ENCODE measurements at places on chromosomes 6 and 20. TPM values are rescaled to one million over a fixed set of nuclear protein-coding genes. Genes with fewer than 3 reads are reported as not detected.
A peak's percentile ranks its signal among the peaks of the same experiment; 100 is the strongest.

GRCh38 chr6:40671694-40672050 is 84.5 kb upstream of the LRFN2 start:
- H3K4me1 ChIP-seq, result no peaks in the 10 kb centered on the region
- no peak overlapping the region for H3K27ac ChIP-seq
- no peak overlapping the region for H3K4me3 ChIP-seq
- H3K27me3 ChIP-seq, result peaks cover 2% of the 10 kb centered on the region
- H3K36me3 ChIP-seq, result peaks cover under 1% of the 10 kb centered on the region
- no peak for DNase-seq

DNA sequence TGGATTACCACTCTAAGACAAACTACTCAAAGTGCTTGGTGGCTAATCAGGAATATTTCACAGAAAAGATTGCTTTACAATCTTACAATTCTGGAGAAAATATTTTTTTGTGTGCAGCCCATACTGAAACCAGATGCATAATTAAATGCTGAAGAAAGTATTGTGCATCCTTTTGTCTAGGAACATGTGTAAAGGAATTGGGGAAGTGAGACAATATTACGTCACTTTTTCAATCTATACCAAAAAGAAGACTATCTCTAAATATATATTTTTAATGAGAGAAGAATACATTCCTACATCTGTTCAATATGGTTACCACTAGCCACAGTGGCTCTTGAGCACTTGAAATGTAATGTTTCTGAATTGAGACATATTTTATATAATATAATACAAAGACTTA is 992.5 kb upstream of the ADGRB3 start:
- no peak for DNase-seq
- H3K27me3 ChIP-seq, result no peaks in the 10 kb centered on the region
- no peaks in the 10 kb centered on the region for H3K4me1 ChIP-seq

- peaks cover 57% of the 10 kb centered on the region for H3K36me3 ChIP-seq
- DNase-seq, result peak; percentile 11
- H3K4me1 ChIP-seq, result peaks cover 38% of the 10 kb centered on the region
- peaks cover 10% of the 10 kb centered on the region for H3K27me3 ChIP-seq
- H3K27ac ChIP-seq, result peak overlapping the region; percentile 68
Measured at GRCh38 chr6:111711476-111711875, 105.8 kb upstream of the TRAF3IP2 start.

DNA sequence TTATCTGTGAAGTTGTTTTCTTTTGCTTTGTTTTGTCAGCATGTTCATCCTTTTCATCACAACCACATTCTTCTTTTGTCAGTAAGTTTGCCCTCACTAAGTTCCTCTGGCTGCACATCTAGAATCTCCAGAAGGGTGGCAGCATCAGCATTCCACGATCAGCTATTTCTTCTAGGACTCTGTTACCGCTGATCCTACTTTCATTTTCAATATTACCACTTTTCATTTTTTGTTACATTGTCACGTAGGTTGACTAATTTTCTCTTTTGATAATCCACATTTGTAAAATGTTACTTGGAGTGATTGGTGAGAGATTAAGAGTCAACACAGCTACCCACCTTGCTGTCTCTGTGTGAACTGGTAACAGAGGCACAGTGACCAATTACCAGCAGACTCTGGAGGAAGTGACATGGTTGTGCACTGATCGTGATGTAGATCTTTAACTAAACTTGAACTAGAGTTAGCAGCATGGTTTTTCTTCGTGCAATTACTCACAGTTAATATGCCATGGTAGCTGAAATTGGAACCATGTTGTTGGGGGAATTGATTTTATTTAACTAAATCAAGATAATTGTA is 307.9 kb upstream of the SLC35B3 start:
- H3K27me3 ChIP-seq, result no peaks in the 10 kb centered on the region
- no peaks in the 10 kb centered on the region for H3K4me1 ChIP-seq
- no peak for DNase-seq
- no peak overlapping the region for H3K4me3 ChIP-seq
- no peaks in the 10 kb centered on the region for H3K36me3 ChIP-seq
- no peak overlapping the region for H3K27ac ChIP-seq

DNA sequence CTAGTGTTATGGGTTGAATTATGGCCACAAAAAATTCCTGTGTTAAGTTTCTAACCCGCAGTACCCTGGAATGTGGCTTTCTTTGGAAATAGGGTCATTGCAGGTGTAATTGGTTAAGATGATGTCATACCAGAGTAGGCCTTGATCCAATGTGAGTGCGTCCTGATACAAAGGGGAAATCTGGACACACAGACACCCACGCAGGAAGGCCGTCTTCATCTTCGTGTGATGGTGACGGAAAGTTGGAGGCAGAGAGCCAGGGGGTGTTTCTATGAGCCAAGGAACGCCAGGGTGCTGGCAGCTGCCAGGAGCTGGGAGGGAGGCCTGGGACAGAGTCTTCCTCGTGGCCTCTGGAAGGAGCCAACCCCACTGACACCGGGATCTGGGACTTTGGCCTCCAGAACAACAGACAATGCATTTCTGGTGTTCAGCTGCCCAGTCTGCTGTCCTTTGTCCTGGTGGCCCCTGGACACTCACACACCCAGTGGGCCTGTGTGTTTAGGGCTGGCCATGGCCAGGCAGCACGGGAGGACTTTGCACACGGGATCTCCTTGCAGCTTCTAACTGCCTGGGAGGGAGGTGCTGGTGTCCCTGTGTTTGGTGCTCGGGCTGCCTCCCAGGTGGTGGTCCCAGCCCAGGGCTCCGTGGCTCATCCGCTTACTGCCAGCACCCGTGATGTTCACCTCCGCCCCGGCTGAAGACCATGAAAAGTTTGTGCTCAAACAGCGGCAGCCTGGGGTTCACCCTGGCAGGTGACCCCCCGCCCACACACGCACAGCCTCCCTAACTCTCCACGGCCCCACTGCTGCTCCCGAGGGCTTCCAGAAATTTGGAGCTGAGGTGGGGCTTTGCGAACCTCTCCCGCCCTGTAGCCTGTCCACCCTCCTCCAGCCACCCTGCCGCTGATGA is 53.4 kb upstream of the GATA5 start:
- peak overlapping the region; percentile 23 for H3K4me3 ChIP-seq
- DNase-seq, result no peak
- H3K27me3 ChIP-seq, result peaks cover 8% of the 10 kb centered on the region
- H3K27ac ChIP-seq, result no peak overlapping the region
- no peaks in the 10 kb centered on the region for H3K36me3 ChIP-seq
- no peaks in the 10 kb centered on the region for H3K4me1 ChIP-seq

DNA sequence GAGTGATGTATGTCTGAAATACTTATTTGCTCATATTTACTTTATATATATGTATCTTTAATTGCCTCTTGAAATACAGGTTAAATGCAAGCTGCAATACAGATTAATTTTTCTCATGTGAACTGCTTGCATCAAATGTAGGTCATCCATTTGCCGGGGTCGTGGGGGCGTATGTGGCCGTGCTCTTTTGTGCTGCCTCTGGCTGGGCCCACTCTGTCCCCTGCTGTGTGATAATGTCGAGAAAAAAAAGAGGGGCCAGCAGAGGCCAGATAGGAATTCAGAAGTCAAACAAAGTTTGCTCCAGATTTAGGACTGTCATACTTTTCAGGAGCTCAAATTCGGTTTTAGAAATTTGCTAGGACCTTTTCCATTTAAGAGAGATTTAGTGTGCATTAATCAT is 459.6 kb upstream of the SOX4 start:
- DNase-seq, result no peak
- no peaks in the 10 kb centered on the region for H3K27me3 ChIP-seq
- no peak overlapping the region for H3K4me3 ChIP-seq
- H3K27ac ChIP-seq, result no peak overlapping the region
- H3K4me1 ChIP-seq, result peaks cover 6% of the 10 kb centered on the region

DNA sequence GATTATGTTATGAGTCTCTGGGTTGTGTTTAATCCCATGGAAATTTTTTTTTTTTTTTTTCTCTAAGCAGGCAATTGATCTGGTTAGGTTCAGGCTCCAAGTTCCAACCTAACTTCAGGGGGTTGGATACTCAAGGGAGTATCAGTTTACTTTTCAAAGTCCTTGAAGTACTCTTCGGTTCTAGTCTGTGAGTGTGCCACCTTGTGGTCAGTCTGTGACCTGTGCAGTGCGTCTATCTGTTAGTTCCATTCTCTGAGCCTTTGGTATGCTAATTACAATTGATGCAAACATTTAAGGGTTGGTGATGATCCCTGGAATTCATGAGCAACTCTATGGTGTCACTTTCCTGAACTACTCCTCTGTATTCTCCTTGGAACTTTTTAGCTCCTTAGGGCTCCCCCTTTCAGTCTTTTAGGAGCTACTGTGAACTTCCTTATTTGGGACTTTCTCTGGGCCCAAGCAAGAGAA is 342.0 kb downstream of the SOX4 start:
- peaks cover 16% of the 10 kb centered on the region for H3K4me1 ChIP-seq
- peaks cover 2% of the 10 kb centered on the region for H3K27me3 ChIP-seq
- no peak overlapping the region for H3K4me3 ChIP-seq
- H3K36me3 ChIP-seq, result peaks cover 8% of the 10 kb centered on the region
- no peak overlapping the region for H3K27ac ChIP-seq
- no peak for DNase-seq

DNA sequence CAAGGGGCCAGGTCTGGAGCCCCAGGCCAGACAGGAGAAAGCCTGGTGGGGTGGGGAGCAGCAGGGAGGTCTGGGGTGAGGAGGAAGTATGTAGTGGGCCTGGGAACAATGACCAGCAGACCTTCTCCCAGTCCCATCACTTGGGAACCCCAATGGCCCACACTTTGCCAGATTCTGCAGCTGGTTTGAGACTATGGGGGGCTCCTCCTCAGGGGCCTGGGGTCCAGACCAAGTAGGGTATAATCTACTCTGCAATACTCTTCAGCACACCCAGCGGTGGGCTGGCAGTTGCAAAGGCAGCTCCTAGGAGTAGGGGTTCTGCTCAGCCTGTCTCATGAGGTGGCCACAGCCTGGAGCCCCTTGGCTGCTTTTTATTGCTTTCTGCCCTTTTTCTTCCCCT is 52.8 kb downstream of the NPEPL1 start:
- DNase-seq, result no peak
- peaks cover 17% of the 10 kb centered on the region for H3K4me1 ChIP-seq
- no peak overlapping the region for H3K4me3 ChIP-seq
- no peaks in the 10 kb centered on the region for H3K36me3 ChIP-seq

- no peaks in the 10 kb centered on the region for H3K36me3 ChIP-seq
- no peak overlapping the region for H3K4me3 ChIP-seq
- no peak overlapping the region for H3K27ac ChIP-seq
- H3K27me3 ChIP-seq, result peaks cover 2% of the 10 kb centered on the region
- DNase-seq, result no peak
Measured at GRCh38 chr20:6663104-6663503, 104.4 kb upstream of the BMP2 start.

GRCh38 chr20:49690899-49691620 is 22.6 kb downstream of the B4GALT5 start:
- H3K27me3 ChIP-seq, result peaks cover 8% of the 10 kb centered on the region
- no peak for DNase-seq
- no peak overlapping the region for H3K4me3 ChIP-seq
- H3K4me1 ChIP-seq, result peaks cover 71% of the 10 kb centered on the region
- peak overlapping the region; percentile 36 for H3K27ac ChIP-seq

DNA sequence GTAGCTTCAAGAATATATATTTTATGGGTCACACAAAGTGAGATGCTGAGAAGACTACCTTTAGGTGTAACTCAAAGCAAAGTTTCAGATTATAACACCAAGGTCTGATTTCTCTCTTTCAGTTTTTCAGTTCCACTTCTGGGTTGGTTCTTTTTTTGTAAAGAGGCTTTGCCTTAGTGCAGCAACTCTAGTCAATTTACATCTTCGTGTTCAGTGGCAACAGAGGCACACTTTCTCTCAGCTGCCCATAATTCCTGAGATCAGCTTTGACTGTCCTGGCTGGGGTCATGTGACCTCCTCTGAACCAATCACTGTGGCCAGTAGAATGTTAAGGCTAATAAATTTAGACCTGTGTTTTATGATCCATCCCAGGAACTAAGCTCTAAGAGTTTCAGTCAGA is 120.2 kb downstream of the TINAG start:
- no peak overlapping the region for H3K27ac ChIP-seq
- H3K27me3 ChIP-seq, result no peaks in the 10 kb centered on the region
- no peak for DNase-seq
- H3K4me1 ChIP-seq, result no peaks in the 10 kb centered on the region

GRCh38 chr6:90274451-90275030 is 22.1 kb downstream of the BACH2 start:
- H3K27ac ChIP-seq, result no peak overlapping the region
- peaks cover 1% of the 10 kb centered on the region for H3K27me3 ChIP-seq
- DNase-seq, result no peak
- no peak overlapping the region for H3K4me3 ChIP-seq
- no peaks in the 10 kb centered on the region for H3K36me3 ChIP-seq

DNA sequence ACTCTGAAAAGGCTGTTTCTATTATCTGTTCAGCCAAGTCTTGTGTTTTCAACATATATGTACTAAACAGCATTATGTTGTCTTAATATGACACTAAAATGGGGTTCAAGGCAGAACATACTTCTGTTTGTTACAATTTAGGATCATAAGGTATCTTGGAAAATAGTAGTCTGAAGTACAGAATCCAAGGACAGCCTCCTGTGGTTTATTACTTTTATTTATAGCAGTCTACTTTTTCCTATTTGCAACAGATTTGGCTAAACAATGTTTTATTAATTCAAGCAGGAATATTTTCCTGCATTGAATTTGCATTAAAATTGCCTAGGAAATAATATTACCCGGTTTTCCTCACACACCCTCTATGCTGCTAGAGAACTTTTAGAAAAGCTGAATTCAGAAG is 67.7 kb downstream of the PLEKHG1 start:
- DNase-seq, result no peak
- H3K27ac ChIP-seq, result peak overlapping the region; percentile 91
- H3K4me3 ChIP-seq, result no peak overlapping the region
- H3K36me3 ChIP-seq, result peaks cover 24% of the 10 kb centered on the region
- peaks cover 31% of the 10 kb centered on the region for H3K4me1 ChIP-seq
- peaks cover 3% of the 10 kb centered on the region for H3K27me3 ChIP-seq

DNA sequence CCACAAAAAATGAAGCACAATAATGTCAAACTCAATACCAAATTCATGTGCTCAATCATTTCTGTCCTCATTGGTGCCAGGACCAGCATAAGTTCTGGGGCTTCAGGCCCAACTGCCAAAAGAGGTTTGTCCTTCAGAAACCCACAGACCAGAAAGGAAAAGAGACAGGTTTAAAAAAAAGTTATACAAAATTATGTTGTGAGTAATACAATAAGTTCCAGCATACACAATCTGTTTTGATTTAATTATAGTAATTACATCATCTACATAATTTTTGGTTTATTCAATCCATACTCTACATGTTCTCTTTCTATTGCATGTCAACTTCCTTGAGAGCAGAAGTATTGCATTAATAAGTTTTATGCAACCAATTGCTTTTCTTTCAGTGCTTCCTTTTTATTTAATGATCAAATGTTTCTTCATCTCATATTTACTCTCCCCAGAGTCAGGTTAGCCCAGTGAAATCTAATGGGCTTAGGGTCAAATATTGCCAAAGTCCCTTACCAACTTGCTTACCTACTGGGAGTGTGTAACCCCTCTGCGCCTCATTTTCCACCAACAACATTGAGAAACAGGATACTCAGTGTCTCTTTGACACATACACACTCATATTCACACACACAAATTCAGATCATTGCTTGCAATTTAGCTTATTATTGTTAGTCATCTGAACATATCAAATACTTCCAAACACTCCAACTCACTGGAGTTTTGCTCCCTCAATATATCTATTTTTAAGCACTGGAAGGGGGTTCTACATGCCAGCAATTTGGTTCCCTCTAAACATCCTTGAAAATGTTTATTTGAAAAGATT is 424.4 kb upstream of the MARCKS start:
- H3K27me3 ChIP-seq, result peaks cover 1% of the 10 kb centered on the region
- H3K4me3 ChIP-seq, result no peak overlapping the region
- no peak overlapping the region for H3K27ac ChIP-seq

The LHFPL5 gene
- not detected for total RNA-seq

The TCF15 gene
- 6.6 TPM for total RNA-seq

The LRP11 gene
- 51.7 TPM for total RNA-seq

The LY6G5C gene
- total RNA-seq, result 22.0 TPM

The PRSS35 gene
- total RNA-seq, result 1.3 TPM

The COL9A1 gene
- total RNA-seq, result 0.77 TPM

The ACTL10 gene
- total RNA-seq, result not detected

The DAAM2 gene
- total RNA-seq, result 3.0 TPM

The SMAP1 gene
- 40.4 TPM for total RNA-seq
